ENCODE measurements at places on chromosomes 2 and 18. TPM values are rescaled to one million over a fixed set of nuclear protein-coding genes. Genes with fewer than 3 reads are reported as not detected.

GRCh38 chr18:36338403-36338933, 41.0 kb downstream of the FHOD3 start:
- DNase-seq: no peak

- no peak for DNase-seq
Observed at GRCh38 chr2:162365392-162365791, 21.5 kb downstream of the GCA start.

DNA sequence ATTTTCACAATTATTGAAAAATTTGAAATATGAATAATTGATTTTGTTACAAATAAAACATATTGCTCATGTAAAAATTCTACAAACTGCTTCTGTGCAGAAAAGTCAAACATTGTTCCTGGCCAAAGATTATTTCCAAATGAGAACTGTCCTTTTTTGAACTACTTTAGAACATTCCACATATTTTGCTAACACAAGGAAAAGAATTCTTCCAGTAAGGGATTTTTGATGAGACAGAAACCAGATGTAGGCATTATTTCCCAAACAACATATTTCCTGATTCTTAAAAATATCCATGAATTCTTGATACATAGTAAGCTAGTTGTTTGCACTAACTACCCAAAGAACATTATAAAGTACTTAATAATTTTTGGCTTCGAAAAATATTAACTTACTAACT, 715.2 kb downstream of the CCDC85A start:
- no peak for DNase-seq

Gene OSR1
- 14.0 TPM for polyA plus RNA-seq

Gene CAVIN2
- polyA plus RNA-seq: 22.0 TPM

Gene SLC9A4
- polyA plus RNA-seq: not detected

Gene SNORC
- 0.48 TPM for polyA plus RNA-seq

Gene PARD6G
- 9.6 TPM for polyA plus RNA-seq
